ENCODE measurements at places on chromosomes 4 and X.

- no peak for DNase-seq
Observed at GRCh38 chrX:108353452-108353851, 84.8 kb downstream of the COL4A6 start.

DNA sequence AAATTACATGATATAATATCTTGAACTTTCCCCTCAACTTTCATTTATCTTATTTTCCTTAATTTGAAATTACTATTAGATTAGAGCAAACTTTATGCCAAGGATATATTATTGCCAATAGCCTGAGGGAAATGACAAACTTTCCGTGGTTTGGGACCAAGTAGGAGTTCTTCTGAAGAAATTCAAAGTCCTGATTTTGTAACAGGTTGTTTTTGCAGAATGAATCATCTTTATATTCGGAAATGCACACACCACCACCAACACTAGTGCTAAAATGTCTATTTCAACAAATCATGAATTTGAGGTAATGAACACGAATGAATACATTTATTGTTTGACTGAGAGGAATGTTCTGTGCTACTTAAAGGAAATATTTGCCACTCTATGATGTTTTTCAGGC is 226.7 kb downstream of the GRIA2 start:
- no peak for DNase-seq

DNA sequence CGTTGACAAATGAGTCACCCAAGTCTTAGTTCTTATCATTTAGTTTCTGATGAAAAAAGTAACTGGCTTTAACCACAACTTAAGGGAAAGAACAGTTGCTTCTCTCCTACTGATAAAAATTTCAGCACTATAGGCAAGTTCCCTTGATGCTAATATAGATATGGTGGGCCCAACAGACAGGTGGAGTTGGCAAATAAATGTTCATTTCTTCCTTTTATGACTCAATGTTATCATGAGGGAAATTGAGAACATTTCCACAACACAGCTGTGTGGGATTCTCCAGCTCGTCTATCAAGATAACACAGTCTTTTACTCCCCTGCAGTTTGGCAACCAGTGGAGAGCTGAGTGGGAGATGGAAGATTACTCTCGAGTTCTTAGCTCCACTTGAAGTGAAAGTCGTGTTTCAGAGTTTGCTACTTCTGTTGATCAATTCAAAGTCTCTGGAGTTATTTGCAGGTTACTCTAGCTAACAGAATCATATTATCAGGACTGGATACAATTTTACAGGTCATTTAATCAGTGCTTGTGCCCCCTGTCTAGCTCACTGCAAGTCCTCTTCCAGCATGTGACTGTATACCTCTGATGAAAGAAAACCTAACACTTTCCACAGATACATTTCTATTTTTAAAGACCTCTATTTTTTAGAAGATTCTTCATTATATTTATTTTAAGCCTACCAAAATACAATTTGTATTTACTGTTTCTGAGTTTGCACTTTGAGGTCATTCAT is 270.6 kb upstream of the GK2 start:
- DNase-seq, result no peak

DNA sequence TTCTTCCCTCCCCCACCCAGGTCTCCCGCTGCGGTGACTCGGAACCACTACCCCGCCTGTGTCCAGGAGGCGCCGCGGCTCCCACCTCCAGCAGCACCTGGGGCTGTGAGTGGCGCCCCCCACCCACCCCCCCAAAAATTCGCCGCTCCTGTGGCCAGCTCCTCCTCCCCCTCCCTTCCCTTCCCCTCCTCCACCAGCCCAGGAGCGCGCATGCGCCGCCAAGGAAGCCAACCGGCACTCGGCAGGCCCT is 278 bp downstream of the CLOCK start:
- DNase-seq, result no peak

- DNase-seq, result no peak
Observed at GRCh38 chr4:90057091-90057490, 70.1 kb upstream of the CCSER1 start.

- DNase-seq, result no peak
Observed at GRCh38 chr4:102849579-102850104, 19.1 kb upstream of the CISD2 start.

DNA sequence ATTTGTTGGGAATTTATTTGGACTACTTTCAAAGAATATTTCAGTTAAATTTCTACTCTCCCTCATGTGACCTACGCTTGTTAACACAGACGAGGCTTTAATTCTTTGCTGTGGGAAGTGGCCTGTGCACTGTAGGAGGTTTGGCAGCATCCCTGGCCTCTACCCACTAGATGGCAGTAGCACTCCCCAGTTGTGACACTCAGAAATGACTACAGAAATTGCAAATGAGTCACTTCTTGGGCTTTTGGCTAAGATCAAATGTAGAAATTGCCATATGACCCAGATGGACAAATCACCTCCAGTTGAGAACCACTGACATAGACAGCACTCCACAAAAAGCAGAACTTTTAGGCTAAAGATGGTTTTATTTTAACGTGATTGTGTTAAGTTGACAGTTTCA is 22.1 kb downstream of the PIR start:
- peak; percentile 22 for DNase-seq
